Hepatocyte (in vitro differentiated cells): ENCODE measurements at places on chromosomes 1 and 21. TPM values are rescaled to one million over a fixed set of nuclear protein-coding genes. Genes with fewer than 3 reads are reported as not detected.
A peak's percentile ranks its signal among the peaks of the same experiment; 100 is the strongest.

Gene HSPG2
- 38.3 and 72.4 TPM in 2 replicates for total RNA-seq

Gene SPRR5
- not detected in 2 replicates for total RNA-seq

- H3K4me3 ChIP-seq: no peak overlapping the region
- no peaks in the 10 kb centered on the region for H3K27me3 ChIP-seq
- H3K27ac ChIP-seq: peak overlapping the region; percentile 99
- no peaks in the 10 kb centered on the region for H3K36me3 ChIP-seq
- peaks cover 40% of the 10 kb centered on the region for H3K4me1 ChIP-seq
These were observed 54.6 kb downstream of the TOMM20 start for GRCh38 chr1:235073968-235074522.

- H3K36me3 ChIP-seq: no peaks in the 10 kb centered on the region
- H3K27ac ChIP-seq: no peak overlapping the region
- no peaks in the 10 kb centered on the region for H3K4me1 ChIP-seq
- DNase-seq: no peak
- no peaks in the 10 kb centered on the region for H3K27me3 ChIP-seq
These were observed 181.3 kb upstream of the SPAG17 start for GRCh38 chr1:118366286-118366685.

Gene EDN2
- total RNA-seq: 0.36 and 0.40 TPM in 2 replicates

Gene NHLH2
- total RNA-seq: not detected in 2 replicates

- no peaks in the 10 kb centered on the region for H3K27me3 ChIP-seq
- peak overlapping the region; percentile 60 for H3K27ac ChIP-seq
- no peaks in the 10 kb centered on the region for H3K36me3 ChIP-seq
- peak; percentile 48 for DNase-seq
These were observed 91.2 kb downstream of the TRABD2B start for GRCh38 chr1:47906009-47906432.

Gene CELA2A
- 2.2 and 9.5 TPM in 2 replicates for total RNA-seq

GRCh38 chr1:240391660-240392260 is 220.2 kb downstream of the GREM2 start:
- H3K27ac ChIP-seq: no peak overlapping the region
- H3K4me3 ChIP-seq: no peak overlapping the region
- H3K4me1 ChIP-seq: no peaks in the 10 kb centered on the region

Gene PBXIP1
- total RNA-seq: 52.4 and 53.0 TPM in 2 replicates

- no peak overlapping the region for H3K27ac ChIP-seq
- H3K27me3 ChIP-seq: no peaks in the 10 kb centered on the region
- no peaks in the 10 kb centered on the region for H3K36me3 ChIP-seq
- no peak for DNase-seq
- H3K4me1 ChIP-seq: no peaks in the 10 kb centered on the region
These were observed 1312.2 kb downstream of the PLA2G4A start for GRCh38 chr1:188140958-188141357.

DNA sequence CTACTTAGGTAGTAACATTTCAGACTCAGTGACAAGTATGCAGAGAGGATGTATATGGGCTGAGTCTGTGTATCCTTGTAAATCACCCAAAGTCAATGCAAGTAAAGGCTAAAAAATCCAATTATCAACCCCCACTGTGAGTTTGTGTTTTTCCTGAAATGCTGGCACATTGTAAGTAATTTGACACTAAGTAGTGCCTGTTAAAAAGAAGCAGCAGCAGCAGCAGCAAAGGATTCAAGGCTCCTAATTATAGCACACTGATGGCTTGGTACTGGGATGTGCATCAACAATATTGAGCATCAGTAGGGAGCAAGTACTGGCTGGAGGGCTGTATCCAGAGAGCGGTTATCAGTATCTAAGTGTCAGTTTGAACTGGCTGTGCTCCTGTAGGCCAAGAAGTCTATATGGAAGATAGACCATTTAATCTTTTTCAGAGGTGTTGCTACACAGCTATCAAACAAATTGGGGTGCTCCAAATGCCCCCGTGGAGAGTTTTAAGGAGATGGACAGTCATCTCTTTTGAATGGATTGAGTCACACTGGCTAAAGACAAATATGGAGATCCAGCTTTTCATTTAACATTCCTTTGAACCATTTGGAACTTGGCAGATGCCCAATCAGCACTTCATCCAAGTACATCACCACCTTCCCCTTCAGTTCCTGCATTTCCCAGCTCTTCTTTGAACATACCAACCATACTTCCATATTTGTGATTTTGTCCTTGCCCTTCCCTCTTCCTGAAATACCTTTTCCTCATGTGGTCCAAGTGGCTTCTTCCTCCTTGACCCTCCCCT is 241.2 kb upstream of the ST6GALNAC5 start:
- H3K36me3 ChIP-seq: no peaks in the 10 kb centered on the region
- H3K27ac ChIP-seq: no peak overlapping the region
- H3K4me1 ChIP-seq: no peaks in the 10 kb centered on the region
- H3K27me3 ChIP-seq: no peaks in the 10 kb centered on the region
- no peak overlapping the region for H3K4me3 ChIP-seq
- no peak for DNase-seq

DNA sequence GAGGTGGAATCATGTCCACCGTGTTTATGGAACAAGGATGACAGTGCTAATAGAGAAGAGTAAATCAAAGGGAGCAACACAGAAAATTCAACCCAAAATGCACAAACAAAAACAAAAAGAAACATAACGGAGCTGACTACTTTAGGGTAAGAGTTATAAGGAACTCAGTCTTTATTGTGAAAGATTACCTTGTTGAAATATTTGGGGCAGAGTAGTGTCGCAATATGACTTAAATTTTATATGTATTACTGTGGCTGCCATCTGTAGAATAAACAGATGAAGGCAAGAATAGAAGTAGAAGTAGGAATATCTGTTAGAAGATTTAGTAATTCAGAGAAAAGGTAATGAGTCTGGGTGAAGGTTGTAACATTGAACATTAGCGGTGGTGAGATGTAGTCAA is 913.9 kb downstream of the BRINP3 start:
- no peaks in the 10 kb centered on the region for H3K27me3 ChIP-seq
- H3K36me3 ChIP-seq: no peaks in the 10 kb centered on the region
- no peak overlapping the region for H3K27ac ChIP-seq

Gene EXTL1
- 0.17 and 0.84 TPM in 2 replicates for total RNA-seq

- H3K36me3 ChIP-seq: no peaks in the 10 kb centered on the region
- peaks cover 24% of the 10 kb centered on the region for H3K4me1 ChIP-seq
- peak; percentile 27 for DNase-seq
- no peak overlapping the region for H3K4me3 ChIP-seq
These were observed 29.0 kb downstream of the DHCR24 start for GRCh38 chr1:54857746-54858561.

DNA sequence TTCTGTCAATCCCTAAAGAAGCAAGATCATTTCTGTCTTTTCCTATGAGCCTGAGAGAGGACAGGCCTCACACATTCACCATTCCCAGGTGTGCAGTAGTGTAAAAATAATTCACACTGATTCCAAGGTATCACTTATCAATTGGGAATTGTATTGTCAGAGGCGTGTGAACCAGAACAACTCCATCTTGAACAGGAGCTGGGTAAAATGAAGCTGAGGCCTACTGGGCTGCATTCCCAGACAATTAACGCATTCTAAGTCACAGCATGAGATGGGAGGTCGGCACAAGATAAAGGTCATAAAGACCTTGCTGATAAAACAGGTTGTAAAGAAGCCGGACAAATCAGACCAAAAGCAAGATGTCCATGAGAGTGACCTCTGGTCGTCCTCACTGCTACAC is 239.2 kb downstream of the SMYD3 start:
- peak overlapping the region; percentile 58 for H3K27ac ChIP-seq
- peak; percentile 23 for DNase-seq
- peaks cover 5% of the 10 kb centered on the region for H3K4me1 ChIP-seq
- no peaks in the 10 kb centered on the region for H3K36me3 ChIP-seq
- no peaks in the 10 kb centered on the region for H3K27me3 ChIP-seq

GRCh38 chr1:43653339-43653738 is 3.4 kb downstream of the KDM4A start:
- no peaks in the 10 kb centered on the region for H3K4me1 ChIP-seq
- DNase-seq: peak; percentile 53
- no peaks in the 10 kb centered on the region for H3K27me3 ChIP-seq

DNA sequence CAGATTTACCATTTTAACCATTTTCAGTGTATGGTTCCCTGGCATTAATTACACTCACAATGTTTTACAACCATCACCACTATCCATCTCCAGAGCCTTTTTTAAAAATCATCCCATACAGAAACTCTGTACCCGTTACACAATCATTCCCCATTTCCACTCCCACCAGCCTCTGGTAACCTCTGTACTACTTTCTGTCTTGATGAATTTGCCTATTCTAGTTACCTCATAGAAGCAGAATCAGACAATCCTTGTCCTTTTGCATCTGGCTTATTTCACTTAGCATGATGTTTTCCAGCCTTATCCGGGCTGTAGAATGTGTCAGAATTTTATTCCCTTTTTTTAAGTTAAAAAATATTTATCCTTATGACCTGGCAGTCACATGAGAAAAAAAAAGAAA is 33.0 kb downstream of the PGM1 start:
- no peaks in the 10 kb centered on the region for H3K27me3 ChIP-seq
- H3K36me3 ChIP-seq: no peaks in the 10 kb centered on the region
- H3K4me3 ChIP-seq: no peak overlapping the region
- peaks cover 13% of the 10 kb centered on the region for H3K4me1 ChIP-seq
- DNase-seq: no peak
- H3K27ac ChIP-seq: no peak overlapping the region

- DNase-seq: no peak
- H3K36me3 ChIP-seq: no peaks in the 10 kb centered on the region
- no peak overlapping the region for H3K4me3 ChIP-seq
- no peaks in the 10 kb centered on the region for H3K27me3 ChIP-seq
These were observed 399.8 kb downstream of the PLPP3 start for GRCh38 chr1:56179543-56179942.

Gene PROK1
- 8.8 and 9.6 TPM in 2 replicates for total RNA-seq

Gene PRDM16
- 3.9 and 9.9 TPM in 2 replicates for total RNA-seq

Gene HOOK1
- 33.0 and 36.8 TPM in 2 replicates for total RNA-seq

DNA sequence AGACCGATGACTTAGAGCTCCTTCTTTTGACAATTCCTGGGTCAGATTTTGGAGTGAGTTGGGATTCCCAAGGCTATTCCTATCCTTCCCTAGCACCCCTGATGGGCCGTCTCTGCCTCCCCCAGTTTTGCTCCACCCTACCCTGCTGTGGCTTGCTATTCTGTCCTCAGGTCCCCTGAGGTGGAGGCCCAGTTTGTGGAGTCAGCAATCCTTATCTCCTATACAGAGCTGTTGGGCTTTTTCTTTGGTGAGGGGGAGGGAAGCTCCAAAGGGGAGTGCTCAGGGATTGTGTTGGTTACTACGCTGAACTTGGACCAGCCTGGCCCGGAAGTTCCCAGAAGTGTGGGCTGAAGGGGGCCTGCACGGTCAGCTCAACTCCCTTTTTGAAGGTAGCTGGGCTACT is 7.6 kb downstream of the SESN2 start:
- peak overlapping the region; percentile 50 for H3K27ac ChIP-seq
- H3K36me3 ChIP-seq: no peaks in the 10 kb centered on the region
- DNase-seq: peak; percentile 54
- no peak overlapping the region for H3K4me3 ChIP-seq
- H3K27me3 ChIP-seq: no peaks in the 10 kb centered on the region

Gene GPR61
- total RNA-seq: 0.50 TPM in 1 of 2 replicates, not detected in the other
